Muscle of arm (tissue), 14 donors: ENCODE measurements at places on chromosomes 11 and 22. TPM values are rescaled to one million over a fixed set of nuclear protein-coding genes. Genes with fewer than 3 reads are reported as not detected.

DNA sequence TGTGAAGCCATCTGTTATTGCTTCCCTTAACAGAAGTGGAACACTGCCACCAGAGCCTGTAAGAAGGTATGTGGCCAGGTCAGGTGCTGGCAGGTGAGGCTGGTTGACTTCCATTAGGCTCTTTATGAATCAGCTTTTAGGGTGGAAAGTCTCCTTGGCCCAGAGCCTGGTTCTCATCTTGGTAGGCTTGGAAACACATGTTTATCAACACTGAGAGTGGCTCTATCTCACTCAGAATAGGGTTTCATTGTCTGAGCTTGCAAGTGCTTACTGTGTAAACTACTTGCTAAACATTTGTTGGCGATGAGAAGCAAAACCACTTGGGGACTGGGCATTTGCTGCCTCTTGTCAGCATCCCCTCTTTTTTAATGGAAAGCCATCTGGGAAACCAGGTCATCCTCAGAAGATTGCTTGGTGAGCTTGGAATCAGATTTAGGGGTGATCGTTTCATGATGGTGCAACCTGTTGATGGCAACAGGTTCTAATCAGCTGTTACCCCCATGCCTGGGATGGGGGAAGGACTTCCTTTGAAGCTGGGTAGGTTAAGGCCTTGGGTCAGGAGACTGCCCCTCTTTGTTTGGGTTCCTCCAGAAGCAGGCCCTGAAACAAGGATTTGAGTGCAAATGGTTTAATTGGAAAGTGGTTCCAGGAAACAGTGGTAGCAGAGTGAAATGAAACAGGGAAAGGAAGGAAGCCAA is 75.0 kb upstream of the AMPD3 start:
- DNase-seq = no peak

DNA sequence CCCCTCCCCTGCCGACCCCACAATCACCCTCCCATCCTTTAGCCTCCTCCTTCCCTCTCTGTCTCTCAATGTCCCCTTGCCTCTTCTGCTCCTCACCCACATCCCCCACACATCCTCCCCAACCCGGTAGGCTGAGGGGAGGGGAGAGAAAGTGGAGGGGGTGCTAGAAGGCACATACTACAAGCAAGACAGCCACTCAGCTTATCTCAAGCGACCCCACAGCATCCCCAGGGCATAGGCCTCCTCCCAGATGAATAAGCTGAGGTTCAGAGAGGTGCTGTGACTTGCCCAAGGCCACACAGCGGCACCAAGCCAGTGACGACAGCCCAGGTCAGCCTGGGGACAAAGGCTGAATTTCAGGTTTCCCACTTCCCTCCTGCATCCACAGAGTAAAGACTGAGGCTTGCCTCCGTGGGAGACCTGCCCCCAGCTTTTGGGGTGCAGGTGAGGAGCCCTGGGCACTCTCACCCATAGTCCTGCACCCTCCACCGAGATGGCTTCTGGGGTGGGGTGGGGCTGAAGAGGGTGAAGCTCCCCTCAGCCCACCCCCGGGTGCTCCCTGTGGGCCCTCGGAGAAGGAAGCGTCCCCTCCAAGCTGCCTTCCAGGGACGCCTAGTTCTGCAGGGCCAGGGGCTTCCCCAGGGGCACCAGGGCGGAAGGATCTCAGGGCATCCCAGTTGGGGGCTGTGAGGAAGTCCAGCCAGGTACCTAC is 511 bp downstream of the RAC2 start:
- DNase-seq = no peak

Gene CCDC87
- not detected for polyA plus RNA-seq

GRCh38 chr22:31271026-31271425 is 21.3 kb downstream of the PIK3IP1 start:
- DNase-seq = no peak

- DNase-seq = peak; percentile 88
Measured at GRCh38 chr11:101034076-101034475, 95.5 kb downstream of the PGR start.

GRCh38 chr11:120335556-120335907 is 681 bp upstream of the ARHGEF12 start:
- no peak for DNase-seq

Gene CRYBB3
- 0.31 TPM for polyA plus RNA-seq

Gene OR52I2
- polyA plus RNA-seq = not detected

Gene MTMR2
- polyA plus RNA-seq = 30.7 TPM

Gene DRD4
- 0.85 TPM for polyA plus RNA-seq

Gene LMO1
- polyA plus RNA-seq = 11.1 TPM

GRCh38 chr22:30611197-30611596 is 4.2 kb downstream of the TCN2 start:
- DNase-seq = no peak

GRCh38 chr11:16777613-16777975 is 39.1 kb downstream of the C11orf58 start:
- DNase-seq = no peak

DNA sequence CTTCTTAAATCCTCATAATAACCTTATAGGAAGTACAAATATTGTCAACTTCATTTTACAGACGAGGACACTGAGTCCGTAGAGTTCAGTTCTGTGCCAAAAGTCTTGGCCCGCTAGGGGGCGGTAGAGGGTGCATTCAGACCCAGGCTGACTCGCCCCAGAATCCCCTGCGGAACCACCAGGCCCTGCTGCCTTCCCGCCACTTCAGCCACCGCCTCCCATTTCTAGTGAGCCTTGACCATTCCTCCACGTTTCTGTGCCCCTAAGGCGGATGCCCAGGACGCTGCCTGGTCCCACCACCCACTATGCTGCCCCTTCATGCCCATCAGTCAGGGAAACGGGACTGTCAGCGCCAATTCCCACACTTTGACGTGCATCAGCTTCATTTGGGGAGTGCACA is 19.1 kb downstream of the SYT13 start:
- no peak for DNase-seq

DNA sequence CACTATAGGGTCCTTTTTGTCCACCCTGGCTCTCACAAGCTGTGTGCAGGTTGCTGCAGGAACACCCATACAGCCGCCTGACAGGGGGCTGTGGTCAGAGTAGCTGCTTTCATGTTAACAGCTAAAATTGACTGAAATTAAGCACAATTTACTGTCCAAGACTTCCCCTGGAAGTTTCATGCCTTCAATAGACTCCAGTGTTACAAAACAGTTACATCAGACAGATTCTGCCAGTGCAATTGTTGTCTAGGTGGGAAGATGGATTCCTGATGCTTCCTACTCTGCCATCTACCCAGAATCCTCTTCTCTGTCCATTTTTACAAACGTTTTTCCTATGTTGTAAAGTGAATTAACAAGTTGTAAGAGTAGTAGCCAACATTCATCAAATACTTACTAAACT is 5.3 kb upstream of the TSKU start:
- DNase-seq = no peak

DNA sequence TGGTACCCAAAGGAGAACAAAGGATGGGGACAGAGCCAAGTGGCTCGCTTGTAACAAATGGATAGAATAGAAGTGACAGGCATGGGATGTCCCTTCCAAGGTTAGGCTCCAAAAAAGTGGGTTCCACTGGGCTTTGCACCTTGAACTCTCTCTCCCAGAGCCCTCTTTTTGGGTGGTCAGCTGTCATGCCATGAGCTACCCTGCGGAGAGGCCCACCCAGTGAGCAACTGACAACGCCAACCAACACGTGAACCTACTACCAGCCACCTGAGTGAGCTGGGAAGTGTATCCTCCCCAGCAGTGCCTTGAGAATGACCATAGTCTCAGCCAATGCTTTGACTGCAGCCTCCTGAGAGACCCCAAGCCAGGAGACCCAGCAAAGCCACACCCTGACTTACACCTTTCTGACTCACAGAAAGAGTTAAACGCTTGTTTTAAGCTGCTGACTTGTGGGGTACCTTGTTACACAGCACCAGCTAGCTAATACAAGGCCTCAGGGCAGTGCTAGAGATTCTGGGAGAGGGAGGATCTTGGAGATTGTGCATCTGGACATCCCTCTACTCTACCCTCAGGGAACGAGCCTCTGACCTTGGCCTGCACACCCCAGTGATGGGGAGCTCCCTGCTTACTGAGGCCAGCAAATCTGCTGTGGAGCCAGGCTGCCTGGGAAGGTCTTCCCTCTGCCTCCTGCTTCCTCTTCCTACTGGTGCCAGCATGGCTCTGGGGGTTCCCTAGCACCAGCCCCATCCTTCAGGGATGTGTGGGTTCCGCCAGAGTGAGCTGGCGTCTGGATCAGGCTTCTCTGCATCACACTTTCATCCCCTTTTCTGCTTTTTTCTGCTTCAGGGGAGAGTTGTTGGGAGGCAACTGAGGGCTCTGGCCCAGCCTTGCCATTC is 29.1 kb upstream of the RFPL3 start:
- DNase-seq = no peak

Gene DDIAS
- polyA plus RNA-seq = 4.7 TPM

- no peak for DNase-seq
Measured at GRCh38 chr11:33772300-33772699, 2.0 kb downstream of the FBXO3 start.

GRCh38 chr11:130070846-130071200 is 1.1 kb downstream of the APLP2 start:
- DNase-seq = no peak

GRCh38 chr22:41479671-41480396 is 10.9 kb downstream of the ACO2 start:
- DNase-seq = no peak

Gene FOXRED2
- 9.8 TPM for polyA plus RNA-seq

DNA sequence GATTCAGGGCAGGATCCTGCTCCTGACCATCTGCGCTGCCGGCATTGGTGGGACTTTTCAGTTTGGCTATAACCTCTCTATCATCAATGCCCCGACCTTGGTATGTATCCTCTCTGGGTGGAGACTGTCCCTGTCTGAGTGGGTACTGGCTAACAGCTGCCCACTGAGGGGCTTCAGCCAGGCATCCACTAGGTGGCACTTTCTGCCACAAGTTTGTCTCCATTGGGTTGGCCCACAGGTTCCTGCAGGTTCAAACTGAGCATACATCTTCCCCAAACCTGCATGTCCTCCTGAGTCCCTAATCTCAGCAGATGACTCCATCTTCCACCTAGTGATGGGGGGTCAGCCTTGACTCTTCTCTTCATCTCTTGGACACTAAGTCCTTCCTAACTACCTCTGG is 4.4 kb downstream of the SLC2A11 start:
- DNase-seq = no peak

- no peak for DNase-seq
Measured at GRCh38 chr22:31637447-31637890, 24.5 kb downstream of the PISD start.

DNA sequence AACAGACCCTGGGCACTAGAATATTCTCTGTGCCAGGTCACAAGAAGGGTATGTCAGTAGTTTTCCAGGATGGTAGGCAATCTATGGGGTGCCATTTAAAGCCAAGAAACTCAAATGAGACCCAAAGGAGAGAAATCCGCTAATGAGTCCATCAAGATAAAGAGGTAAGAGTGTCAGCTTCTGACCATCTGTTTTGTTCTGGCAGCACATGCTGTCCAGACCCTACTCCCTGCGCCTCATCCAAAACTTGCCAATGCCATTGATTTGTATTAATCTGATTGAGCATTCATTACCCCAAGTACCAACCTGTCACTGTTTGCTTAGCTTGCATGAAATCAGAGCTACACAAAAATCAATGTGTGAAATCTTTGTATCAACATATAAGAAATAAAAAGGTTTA is 229.0 kb downstream of the BLID start:
- DNase-seq = no peak

Gene NXPE4
- not detected for polyA plus RNA-seq

GRCh38 chr22:17232406-17232805 is 13.2 kb upstream of the ADA2 start:
- DNase-seq = no peak

DNA sequence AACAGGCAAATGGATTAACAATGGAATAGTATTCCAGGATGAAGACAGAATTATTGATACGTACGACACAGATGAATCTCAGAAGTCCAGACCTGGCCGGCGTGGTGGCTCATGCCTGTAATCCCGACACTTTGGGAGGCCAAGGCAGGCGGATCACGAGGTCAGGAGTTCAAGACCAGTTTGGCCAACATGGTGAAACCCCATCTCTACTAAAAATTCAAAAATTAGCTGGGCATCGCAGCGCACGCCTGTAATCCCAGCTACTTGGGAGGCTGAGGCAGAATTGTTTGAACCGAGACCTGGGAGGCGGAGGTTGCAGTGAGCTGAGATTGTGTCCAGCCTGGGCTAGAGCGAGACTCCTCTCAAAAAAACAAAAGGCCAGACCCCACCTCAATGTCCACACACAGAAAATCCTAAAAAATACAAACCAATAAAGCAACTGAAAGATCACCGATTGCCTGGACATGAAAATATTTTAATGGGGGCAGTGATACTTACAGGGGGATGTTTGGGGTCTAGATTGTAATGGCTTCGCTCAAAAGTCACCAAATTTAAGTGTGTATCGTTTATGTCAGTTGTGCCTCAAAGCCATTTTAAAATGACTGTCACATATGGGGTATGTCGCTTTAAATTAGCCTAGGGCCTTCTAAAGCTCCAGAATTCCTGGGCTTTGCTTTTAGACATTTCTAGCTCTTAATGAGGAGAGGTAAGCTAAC is 3.8 kb downstream of the RPS25 start:
- no peak for DNase-seq

DNA sequence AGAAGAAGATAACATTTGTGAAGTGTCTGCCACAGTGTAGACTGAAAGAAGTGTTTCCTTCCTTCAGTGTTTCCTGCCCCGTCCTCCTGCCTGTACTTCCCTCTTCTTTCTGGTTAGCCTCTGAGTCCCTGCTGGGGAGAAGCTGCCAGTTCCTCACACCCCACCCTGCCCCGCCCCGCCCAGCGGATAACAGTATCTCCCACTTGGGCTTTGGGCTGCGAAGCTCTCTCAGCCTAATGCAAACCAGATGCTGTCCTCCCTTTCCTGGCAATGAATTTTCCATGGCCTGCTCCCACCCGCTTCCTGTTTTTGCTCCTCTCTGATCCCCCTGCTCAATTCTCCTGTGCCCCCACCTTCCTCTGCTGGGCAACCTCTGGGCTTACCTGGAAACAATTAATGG is 5.2 kb upstream of the RAB3IL1 start:
- DNase-seq = peak; percentile 94

GRCh38 chr11:130514316-130514715 is 65.9 kb downstream of the ADAMTS15 start:
- no peak for DNase-seq

DNA sequence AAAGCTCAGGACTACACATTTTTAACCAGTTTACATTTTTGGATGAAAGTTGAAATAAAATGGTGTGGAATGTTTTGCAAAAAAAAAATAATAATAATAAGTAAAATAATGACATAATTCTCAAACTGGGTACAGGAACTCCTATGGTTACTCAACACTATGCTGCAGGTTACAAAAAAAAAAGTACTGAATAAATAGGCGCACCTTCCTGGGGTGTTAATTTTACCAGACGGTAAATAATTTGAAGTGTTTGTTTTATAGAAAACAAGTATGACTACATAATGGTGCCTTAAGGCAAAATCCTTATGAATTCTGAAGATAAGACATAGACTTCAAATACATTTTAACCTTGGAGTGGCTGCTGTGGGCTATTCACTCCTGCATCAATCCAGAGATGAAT is 76.5 kb downstream of the RELT start:
- no peak for DNase-seq

DNA sequence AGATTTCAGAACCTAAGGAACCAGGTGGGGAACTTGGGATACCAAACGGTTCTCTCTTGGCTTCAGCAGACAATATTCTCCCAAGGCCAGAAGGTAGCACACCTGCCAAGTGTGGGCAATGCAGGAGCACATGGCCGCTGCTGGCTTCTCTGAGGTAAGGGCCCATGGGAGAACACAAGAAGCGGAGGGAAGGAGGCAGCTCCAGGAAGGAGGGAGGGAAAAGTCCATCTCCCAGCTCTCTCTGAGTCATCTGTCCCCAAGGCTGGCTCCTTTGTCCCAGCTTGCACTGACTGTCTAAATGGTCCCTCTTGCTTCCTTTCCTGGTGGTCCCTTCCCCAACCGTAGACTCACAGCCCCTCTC is 557.9 kb upstream of the CADM1 start:
- DNase-seq = no peak

Gene MMP7
- not detected for polyA plus RNA-seq

Gene FRMD8
- polyA plus RNA-seq = 7.4 TPM
